Hypothalamus (tissue), 51 donors: ENCODE measurements at places on chromosomes 1 and 21.

GRCh38 chr1:224757508-224757907, 141.4 kb downstream of the CNIH3 start:
- no peak for DNase-seq

GRCh38 chr1:67535474-67535873, 105.3 kb upstream of the SERBP1 start:
- peak; percentile 53 for DNase-seq

GRCh38 chr1:116889380-116889779, 20.3 kb upstream of the PTGFRN start:
- no peak for DNase-seq

DNA sequence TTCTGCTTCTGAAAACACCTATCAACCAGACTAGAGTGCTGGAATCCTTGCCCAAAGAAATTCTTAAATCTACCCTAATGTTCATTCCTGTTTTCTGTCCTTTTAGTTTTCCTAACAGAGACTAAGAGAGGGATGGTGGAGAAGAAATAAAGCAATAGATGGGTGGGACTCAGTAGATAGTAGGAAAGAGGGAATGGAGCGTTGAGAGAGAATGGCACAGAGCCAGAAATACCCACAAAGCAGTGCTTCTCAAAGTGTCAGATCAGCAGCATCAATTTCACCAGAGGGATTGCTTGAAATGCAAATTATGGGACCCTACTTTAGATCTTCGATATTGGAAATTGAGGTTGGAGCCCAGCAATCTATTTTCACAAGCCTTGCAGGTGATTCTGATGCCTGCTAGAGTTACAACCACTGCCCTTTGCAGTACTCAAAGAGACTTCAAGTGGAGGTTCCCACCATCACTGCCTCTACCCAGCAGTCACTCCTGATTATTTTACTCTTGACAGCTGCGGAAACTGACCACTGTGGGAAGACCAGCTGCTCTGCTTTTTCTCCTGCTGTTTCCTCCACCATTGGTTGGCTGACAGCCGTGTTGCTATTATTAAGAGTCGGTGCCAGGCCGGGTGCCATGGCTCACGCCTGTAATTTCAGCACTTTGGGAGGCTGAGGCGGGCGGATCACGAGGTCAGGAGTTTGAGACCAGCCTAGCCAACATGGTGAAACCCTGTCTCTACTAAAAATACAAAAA, 11.4 kb upstream of the PRPF3 start:
- no peak for DNase-seq

- no peak for DNase-seq
Measured at GRCh38 chr21:28439251-28439650, 553.4 kb downstream of the LTN1 start.

- DNase-seq: no peak
Measured at GRCh38 chr1:30384286-30385245, 338.8 kb downstream of the MATN1 start.

- DNase-seq: no peak
Measured at GRCh38 chr1:33232716-33233115, 23.6 kb upstream of the ZNF362 start.

- no peak for DNase-seq
Measured at GRCh38 chr1:20373286-20373685, 82.6 kb downstream of the VWA5B1 start.

GRCh38 chr1:43438953-43439581, 14.7 kb downstream of the HYI start:
- DNase-seq: no peak

DNA sequence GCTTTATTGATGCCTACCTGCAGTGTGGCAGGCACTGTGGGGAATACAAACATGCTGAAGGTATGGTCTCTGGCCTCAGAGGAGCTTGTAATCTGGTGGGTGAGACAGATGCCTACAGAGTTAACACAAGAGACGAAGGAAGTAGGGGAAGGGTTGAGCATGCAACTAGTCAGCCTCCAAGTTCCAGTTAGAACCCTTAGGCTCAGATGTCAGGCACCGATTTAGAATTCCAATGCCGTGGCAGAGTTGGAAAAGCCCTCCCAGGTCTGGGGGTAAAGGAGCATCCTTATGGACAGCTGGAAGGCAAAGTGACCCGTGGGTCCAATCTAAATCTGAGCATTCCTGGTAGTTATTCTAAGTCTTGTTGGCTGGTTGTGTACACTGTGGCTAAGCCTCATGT, 132.9 kb upstream of the GJB5 start:
- DNase-seq: no peak

GRCh38 chr1:35577071-35577998, 4.2 kb downstream of the TFAP2E start:
- no peak for DNase-seq

DNA sequence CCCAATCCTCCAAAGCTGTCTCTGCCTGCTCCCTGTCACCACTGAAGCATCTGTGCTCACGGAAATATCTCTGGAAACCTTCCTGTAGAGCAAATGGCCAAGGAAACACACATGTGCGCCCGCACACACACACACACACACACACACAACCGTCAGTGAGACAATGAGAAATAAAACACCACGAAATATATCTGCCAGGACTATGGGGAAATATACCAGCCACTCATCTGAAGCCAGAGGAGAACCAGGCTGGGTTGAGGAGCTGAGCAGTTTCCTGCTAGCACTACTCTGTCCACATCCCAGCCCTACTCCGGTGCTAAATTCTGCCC, 25.1 kb upstream of the PLXNA2 start:
- no peak for DNase-seq

- no peak for DNase-seq
Measured at GRCh38 chr1:22350171-22350923, 101.3 kb upstream of the ZBTB40 start.

DNA sequence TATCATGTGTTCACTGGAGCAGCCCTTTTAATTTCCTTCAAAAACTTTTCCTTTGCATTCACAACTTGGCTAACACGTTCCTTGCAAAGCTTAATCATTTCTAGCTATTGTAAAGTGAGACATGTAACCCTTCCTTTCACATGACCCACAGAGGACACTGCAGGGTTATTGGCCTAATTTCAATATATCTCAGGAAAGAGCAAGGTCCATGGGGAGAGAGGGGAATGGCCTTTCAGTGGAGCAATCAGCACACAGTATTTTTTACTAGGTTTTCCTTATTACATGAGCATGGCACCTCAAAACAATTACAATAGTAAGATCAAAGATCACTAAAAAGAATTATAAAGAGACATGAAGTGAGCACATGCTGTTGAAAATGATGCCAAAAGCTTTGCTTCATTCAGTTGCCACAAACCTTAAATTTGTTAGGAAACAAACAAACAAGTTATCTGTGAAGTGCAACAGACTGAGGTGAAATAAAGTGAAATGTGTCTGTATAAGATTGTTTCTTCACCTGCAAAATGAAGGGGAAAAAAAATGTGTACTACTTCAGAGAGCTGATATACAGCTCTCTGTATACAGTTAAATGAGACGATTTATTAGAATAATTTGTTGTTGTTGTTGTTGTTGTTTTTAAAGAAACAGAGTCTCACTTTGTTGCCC, 61.5 kb downstream of the EIF4G3 start:
- DNase-seq: no peak

- no peak for DNase-seq
Measured at GRCh38 chr21:15966231-15966630, 236.4 kb downstream of the USP25 start.

DNA sequence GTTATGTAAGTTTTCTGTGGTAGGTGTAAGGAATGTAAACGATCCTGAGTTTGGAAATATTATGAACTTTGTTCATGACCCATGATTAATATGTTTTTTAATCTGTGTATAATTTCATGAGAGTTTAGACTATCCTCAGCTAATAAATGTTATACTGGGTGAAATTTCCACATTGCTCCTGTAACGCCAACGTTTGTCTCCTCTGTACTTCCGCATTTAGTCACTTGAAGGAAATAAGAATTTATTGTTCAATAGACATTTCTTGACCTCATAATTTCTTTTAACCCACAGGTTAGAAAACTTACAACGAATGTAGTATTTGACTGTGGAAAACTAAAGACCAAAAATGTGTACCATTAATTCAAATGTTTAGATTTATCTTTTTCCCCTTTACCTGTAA, 876 bp downstream of the KCNJ15 start:
- DNase-seq: no peak

- DNase-seq: no peak
Measured at GRCh38 chr1:202018468-202019234, 8.3 kb downstream of the ELF3 start.

DNA sequence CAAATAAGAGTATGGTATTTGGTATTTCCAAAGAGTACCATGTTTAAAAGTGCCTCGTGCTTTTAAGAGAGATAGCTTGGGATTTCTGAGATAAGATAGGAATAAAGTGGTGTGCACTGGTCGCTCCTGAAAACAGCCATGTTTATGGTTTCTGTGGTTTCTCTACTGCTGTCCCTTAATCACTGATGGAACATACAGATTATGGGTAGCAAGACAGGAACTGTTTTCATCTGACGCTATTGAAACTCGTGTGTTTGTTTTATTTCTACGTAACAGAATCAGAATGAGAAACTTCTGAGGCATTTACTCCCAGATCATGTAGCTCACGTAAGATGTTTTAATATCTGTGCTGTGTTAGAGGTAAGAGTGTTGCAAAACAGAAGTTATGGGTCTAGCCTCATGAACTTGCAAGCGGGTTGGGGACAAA, 126.0 kb downstream of the KIAA0319L start:
- no peak for DNase-seq

DNA sequence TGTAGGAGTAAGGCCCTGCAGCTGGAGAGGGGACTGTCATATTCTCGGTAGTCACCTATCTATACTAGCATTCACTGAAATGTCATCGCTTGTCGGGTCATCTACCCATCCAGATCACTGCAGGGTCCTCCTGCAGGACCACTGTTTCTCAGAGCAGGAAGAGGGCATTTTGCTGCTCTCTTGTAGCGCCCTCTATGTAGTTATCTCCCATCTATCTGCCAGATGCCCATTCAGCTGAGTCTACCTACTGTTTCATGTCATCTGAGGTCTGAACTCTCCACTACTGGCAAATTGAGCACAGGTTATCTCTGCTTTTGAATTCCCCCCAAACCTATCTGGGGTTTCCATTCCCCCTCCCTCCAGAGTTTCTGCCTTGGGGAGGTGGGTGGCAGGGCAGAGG, 258.2 kb upstream of the FOXD3 start:
- no peak for DNase-seq

- DNase-seq: no peak
Measured at GRCh38 chr1:31581821-31582810, 5.8 kb downstream of the TINAGL1 start.

GRCh38 chr1:31203215-31203614, 36.5 kb downstream of the NKAIN1 start:
- DNase-seq: no peak

DNA sequence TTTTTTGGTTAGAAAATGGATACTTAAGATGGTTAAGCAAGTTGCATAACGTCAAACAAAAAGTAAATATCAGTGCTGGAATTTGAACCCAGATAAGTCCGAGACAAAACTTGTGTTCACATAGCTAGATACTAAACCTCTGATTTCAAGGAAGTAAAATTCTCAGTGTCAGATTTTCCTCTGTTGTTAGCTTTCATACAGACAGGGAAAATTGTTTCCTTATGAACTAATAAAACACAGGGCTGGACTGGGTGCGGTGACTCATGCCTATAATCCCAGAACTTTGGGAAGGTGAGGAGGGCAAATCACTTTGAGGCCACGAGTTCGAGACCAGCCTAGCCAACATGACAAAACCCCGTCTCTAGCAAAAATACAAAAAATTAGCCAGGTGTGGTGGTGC, 51.3 kb downstream of the PCNX2 start:
- no peak for DNase-seq

GRCh38 chr1:79760531-79760930, 754.0 kb upstream of the ADGRL4 start:
- no peak for DNase-seq

GRCh38 chr1:62905872-62906271, 121.9 kb downstream of the ATG4C start:
- DNase-seq: no peak

DNA sequence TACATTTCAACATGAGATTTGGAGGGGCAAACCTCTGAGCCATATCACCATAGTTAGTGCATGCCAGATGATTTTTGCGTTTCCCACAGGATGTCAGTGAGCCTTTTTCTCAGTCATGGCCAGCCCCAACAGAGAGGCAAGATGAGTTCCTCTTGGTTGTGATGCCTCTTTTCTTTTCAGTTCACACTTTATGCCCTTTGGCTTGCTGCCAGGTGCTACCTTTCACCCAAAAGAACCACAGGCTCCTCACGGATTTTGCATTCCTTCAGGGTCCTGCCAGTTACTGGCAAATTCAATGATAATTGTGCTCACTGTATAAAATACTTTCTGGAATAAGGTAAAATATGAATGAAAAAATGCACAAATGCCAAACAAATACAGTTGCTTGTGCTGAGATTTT, 411.3 kb downstream of the KIF26B start:
- DNase-seq: no peak
